BJ (cell line): ENCODE measurements at places on chromosomes 12 and 14. TPM values are rescaled to one million over a fixed set of nuclear protein-coding genes. Genes with fewer than 3 reads are reported as not detected.

The HOXC5 gene
- 0.06 TPM in 1 of 2 replicates, not detected in the other for polyA plus RNA-seq

DNA sequence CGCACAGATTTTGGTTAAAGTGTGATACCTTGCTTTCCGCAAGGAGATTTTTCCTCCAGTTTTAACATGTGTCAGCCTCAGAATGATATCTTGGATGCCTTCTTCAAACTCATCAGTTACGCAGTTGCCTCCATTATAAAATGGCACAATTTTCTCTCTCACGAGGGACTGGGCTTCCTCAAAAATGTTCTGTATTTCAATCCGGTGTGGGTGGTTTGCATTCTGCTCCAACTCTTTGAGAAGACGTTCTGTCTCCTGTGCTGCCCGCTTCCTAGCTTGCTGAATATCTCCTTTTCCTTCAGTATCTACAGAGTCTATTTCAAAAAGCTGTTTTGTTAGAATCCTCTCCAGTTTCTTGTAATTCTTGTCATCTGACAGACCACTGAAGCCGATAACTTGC lies 1.8 kb downstream of the BAG5 start:
- no peak for DNase-seq

DNA sequence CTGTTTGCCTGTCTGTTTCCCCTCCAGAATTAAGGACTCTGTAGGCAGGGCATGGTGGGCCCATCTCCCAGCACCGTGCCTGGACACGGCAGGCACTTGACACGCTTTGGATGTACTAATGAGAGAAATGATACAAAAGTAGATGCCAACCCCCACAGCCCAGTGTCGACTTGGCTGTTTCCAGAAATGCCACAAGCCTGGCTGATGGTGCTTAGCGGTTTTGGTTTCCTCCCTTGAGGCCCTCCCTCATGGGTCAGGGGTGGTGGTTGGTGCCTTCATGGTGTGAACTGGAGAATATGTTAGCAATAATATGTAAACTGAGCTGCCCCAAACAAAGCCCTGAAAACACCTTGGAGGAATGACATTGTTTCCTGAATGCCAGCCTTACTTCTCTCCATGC lies 55.5 kb upstream of the ESRRB start:
- no peak for DNase-seq

The AP1G2 gene
- polyA plus RNA-seq: 33.3 and 54.5 TPM in 2 replicates

GRCh38 chr12:3200032-3200617 lies 122.9 kb downstream of the TSPAN9 start:
- no peak for DNase-seq

GRCh38 chr12:50555471-50555885 lies 50.7 kb downstream of the DIP2B start:
- DNase-seq: no peak

The PGF gene
- 3.3 and 4.1 TPM in 2 replicates for polyA plus RNA-seq

DNA sequence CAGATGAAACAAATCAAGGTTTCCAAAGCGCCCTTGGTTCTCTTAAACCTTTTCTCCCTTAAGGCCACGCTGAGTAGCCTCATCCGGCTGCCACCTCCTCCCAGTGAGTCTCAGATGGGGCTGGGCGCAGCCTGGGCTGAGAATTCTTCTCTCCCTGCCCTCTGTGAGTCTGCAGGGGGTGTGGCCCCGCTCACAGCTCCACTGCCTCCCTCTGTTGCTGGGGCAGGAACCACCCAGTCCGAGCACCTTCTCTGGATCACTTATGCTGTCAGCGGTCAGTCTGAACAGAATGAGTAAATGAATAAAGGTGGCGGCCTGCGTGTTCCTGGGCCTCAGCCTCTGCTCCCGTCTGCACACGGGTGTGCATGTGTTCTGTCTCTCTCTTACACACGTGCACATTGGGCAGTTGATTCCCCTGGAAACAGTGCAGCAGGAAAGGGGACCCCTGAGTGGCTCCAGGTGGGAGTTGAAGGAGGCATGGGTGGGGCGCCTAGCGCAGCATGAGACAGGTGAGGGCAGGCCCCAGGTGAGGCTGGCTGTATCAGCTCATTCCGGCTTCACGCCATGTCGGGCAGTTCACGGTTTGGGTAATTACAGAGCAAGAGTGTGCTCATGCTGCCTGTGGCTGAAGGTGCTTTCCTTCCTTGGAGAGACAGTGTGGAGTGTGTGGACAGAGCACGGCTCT lies 4.3 kb downstream of the PAPLN start:
- no peak for DNase-seq
